ENCODE measurements at places on chromosomes 5 and 9. TPM values are rescaled to one million over a fixed set of nuclear protein-coding genes. Genes with fewer than 3 reads are reported as not detected.
A peak's percentile ranks its signal among the peaks of the same experiment; 100 is the strongest.

The TMEM215 gene
- not detected for total RNA-seq

The CCDC69 gene
- 1.5 TPM for total RNA-seq

- DNase-seq = no peak
Measured at GRCh38 chr9:89777544-89777943, 172.7 kb downstream of the GADD45G start.

GRCh38 chr9:136122425-136123383 is 4.0 kb upstream of the TMEM250 start:
- DNase-seq = peak; percentile 45

DNA sequence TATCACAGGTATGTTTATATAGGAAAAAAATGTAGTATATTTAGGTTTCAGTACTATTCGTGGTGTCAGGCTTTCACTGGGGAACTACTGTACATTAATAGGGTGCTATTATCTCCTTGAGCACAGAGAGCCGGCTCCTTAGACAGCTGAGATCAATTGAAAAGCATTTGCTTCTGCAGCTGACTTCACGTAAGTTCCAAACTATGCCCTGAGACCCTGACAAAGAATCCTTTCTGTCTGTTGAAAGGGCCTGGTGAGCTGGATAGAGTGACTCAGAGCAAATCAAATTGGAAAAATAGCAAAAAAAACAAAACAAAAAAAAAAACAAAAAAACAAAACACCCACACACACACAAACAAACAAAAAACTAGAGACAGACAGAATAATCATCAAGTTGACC is 652.0 kb downstream of the MTRR start:
- DNase-seq = no peak

DNA sequence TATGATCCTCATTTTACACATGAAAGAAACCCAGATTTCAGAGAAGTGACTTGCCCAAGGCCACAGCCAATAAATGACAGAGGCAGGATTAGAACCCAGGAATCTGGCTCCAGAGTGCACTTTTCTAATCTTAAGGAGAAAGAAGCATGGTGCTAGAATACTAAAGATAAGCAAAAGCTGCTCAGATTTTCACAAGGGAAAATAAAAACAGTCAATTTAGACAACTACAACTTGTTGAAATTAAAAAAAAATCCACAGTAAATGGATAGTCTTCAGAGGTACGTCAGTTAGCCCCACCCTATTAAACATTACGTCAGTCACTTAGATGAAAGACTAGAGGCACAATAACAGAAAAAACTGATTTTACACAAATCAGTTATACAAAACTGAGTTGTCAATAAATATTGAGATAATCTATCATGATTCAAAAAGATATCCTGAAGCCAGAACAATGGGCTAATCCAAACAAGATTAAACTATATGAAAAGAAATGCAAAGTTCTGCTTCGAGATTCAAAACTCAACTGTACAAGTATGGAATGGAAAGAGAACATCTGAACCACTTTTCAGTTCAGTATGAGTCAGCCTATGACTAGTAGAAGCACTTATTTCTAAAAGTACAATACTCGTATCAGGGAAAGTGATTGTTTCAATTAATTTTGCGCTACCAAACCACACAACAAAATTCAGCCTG is 9.3 kb downstream of the TMEM245 start:
- DNase-seq = peak; percentile 76

GRCh38 chr9:126069400-126069955 is 257.2 kb upstream of the MVB12B start:
- DNase-seq = no peak

GRCh38 chr9:115690786-115691496 is 462.6 kb upstream of the PAPPA start:
- DNase-seq = peak; percentile 100
